ENCODE measurements at places on chromosomes 12 and 14.

- DNase-seq, result no peak
Measured at GRCh38 chr14:91869556-91869955, 2.2 kb upstream of the TC2N start.

DNA sequence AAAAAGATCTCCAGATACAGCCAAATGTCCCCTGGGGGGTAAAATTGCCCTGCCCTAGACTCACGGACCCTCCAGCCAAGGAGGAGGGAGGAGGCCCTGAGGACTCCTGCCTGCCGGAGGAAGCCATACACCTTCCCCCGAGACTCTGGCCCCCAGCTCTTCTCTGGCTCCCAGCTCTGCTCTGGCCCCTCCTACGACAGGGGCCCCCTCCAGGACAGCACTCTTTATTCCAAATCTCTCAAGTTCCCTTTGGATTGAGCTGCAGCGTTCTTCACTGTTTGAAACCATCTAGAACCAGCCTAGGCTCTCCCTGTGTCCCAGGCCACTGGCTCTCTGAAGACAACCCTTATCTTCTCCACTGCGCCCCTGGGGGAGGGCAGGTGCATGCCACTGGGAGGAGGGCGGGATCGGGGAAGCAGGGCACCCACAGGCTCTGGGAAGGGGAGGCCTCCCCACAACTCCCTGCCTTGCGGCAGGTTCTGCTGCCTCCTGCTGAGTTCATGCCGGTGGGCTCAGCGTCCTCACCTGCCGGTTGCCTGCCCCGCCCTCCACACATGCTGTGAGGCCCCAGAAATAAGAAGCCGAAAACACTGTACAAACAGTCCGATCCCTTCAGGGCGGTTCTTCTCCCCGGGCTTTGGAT, 112.7 kb downstream of the DICER1 start:
- no peak for DNase-seq

- DNase-seq, result no peak
Measured at GRCh38 chr12:94815958-94816357, 165.6 kb upstream of the TMCC3 start.

DNA sequence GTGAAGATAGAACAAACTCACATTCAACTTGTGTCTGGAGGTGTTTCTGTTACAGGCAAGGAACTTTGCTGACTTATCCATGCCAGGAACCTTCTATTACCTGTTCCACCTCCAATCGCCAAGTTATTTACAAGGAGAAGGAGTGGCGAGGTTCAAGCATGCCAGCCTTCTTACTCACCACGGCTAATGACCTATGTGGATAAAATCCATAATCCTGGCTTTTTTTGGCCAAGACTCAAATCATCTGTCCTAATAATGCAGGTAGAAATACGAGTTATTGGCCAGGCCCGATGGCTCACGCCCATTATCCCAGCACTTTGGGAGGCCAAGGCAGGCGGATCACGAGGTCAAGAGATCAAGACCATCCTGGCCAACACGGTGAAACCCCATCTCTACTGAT, 241.6 kb downstream of the TMEM132D start:
- DNase-seq, result no peak

GRCh38 chr12:113926788-113927187, 39.3 kb downstream of the RBM19 start:
- DNase-seq, result no peak
